ENCODE measurements at places on chromosomes 1 and 21. TPM values are rescaled to one million over a fixed set of nuclear protein-coding genes. Genes with fewer than 3 reads are reported as not detected.

Gene GPR161
- total RNA-seq, result 76.2 TPM

DNA sequence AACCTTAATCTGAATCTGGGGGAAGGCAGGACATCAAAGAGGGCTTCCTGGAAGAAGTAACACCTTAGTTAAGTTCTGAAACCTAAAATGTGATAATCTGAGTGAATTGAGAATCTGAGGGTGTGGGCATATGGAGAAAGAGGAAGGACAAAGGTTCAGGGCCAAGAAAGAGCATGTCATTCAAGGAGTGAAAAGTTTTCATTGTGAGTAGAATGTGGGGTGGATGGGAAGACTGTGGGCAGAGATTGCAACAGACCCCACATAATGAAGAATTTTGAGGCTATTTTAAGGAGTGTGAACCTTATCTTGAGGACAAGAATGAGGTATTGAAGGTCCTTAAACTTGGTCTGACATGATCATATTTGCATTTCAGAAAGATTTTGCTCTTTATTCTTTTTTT lies 227.2 kb downstream of the PTGER3 start:
- no peak for DNase-seq

Gene RGS8
- total RNA-seq, result 39.5 TPM

- no peak for DNase-seq
Measured at GRCh38 chr1:236888903-236889302, 93.8 kb downstream of the MTR start.
